ENCODE measurements at places on chromosomes 6 and 20. TPM values are rescaled to one million over a fixed set of nuclear protein-coding genes. Genes with fewer than 3 reads are reported as not detected.

- DNase-seq = no peak
- no peak overlapping the region for H3K27ac ChIP-seq
- H3K4me1 ChIP-seq = no peaks in the 10 kb centered on the region
- no peaks in the 10 kb centered on the region for H3K36me3 ChIP-seq
Observed at GRCh38 chr20:37941992-37942391, 39.1 kb downstream of the VSTM2L start.

- H3K36me3 ChIP-seq = no peaks in the 10 kb centered on the region
- no peak overlapping the region for H3K27ac ChIP-seq
- no peak for DNase-seq
- H3K27me3 ChIP-seq = no peaks in the 10 kb centered on the region
- H3K4me1 ChIP-seq = peaks cover 7% of the 10 kb centered on the region
- no peak overlapping the region for H3K4me3 ChIP-seq
Observed at GRCh38 chr6:167652701-167653095, 174.0 kb upstream of the AFDN start.

DNA sequence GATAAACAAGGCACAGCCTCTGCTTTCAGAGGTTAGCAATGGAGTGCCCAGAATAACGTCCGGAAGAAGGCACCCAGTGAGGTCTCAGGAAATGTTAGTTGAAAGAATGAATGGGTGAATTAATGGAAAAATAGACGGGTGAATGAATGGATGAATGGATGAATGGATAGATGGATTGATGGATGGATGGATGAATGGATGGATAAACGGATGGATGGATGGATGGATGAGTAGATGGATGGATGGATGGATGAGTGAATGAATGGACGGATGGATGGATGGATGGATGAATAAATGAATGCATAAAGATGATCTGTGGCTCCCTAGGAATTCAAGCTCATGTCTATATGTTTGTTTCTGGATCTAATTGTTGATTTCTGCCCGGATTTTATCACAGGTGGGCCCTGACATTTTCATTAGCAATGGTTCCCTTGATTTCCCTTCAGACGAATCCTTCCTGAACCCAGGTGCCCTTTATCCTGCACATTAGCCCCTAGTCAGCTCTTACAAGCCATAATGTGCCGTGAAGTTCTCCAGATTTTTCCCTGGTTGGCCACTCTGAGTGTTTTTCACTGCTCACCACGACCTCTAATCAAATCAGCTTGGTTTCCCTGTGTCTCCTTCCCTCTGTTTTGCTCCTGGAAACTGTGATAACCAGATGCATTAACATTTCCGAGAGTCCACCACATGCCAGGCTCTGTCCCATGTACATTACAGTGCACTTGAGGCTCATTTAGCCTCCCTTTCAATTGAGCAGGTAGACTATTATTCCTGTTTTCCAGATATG lies 22.2 kb downstream of the TSHZ2 start:
- peaks cover 4% of the 10 kb centered on the region for H3K4me1 ChIP-seq
- H3K36me3 ChIP-seq = no peaks in the 10 kb centered on the region
- H3K27me3 ChIP-seq = no peaks in the 10 kb centered on the region
- H3K27ac ChIP-seq = peak overlapping the region; percentile 68

DNA sequence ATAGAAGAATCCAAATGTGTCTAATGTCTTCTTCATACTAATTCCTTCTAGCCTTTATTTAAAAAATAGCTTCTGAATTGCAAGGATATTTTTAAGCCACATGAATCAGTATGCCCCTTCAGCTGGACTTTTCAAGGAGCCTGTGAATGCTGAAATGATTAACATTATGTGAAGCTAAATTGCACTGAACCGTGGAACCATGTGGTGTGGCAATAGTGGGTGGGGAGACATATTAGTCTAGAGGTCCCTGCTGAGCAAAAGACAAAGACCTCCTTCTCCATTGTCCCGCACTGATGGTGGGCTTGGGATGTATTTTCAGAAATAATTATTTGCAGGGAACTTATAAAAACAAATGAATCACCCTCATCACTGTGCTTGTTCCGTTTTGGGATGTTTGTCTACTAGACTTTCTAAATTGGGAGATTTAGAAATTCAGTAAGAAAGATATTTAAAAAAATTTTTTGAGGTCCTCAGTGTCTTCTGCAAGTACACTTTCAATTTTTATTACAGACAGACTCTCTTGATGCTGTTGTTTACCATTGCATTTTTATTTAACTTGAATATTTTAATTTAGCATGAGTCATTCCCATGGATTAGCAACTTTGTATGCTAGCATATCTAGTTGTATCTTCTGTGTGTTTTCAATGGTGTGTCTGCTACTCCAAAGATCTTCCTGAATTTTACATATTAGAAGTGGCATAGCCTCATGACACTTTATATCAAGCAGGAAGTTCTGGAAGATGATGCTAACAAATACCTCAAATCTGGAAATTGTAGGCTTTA lies 238.1 kb downstream of the LAMA2 start:
- no peaks in the 10 kb centered on the region for H3K36me3 ChIP-seq
- no peak overlapping the region for H3K4me3 ChIP-seq
- H3K4me1 ChIP-seq = peaks cover 9% of the 10 kb centered on the region
- no peak for DNase-seq

GRCh38 chr20:9912858-9913434 lies 74.1 kb upstream of the PAK5 start:
- H3K27me3 ChIP-seq = no peaks in the 10 kb centered on the region
- H3K36me3 ChIP-seq = no peaks in the 10 kb centered on the region
- no peak overlapping the region for H3K27ac ChIP-seq
- peak; percentile 63 for DNase-seq
- H3K4me3 ChIP-seq = no peak overlapping the region
- no peaks in the 10 kb centered on the region for H3K4me1 ChIP-seq

SIRPD gene
- total RNA-seq = 19.1 TPM

TAGAP gene
- total RNA-seq = 1.1 TPM
